ENCODE measurements at places on chromosomes 4 and X. TPM values are rescaled to one million over a fixed set of nuclear protein-coding genes. Genes with fewer than 3 reads are reported as not detected.

HTR2C gene
- not detected for total RNA-seq

TMPRSS11E gene
- not detected for total RNA-seq

SPACA5 gene
- not detected for total RNA-seq

BMP15 gene
- not detected for total RNA-seq

IL3RA gene
- total RNA-seq, result 17.4 TPM

Data from T-helper 1 cell treated with Interleukin-12 subunit alpha and Interleukin-12 subunit beta and Interleukin-4 antibody, amounts not matched to agents 30 ng/mL and 1 ng/mL, for 36 hours (primary cell).